PC-9 (cell line): ENCODE measurements at places on chromosomes 1 and 21. TPM values are rescaled to one million over a fixed set of nuclear protein-coding genes. Genes with fewer than 3 reads are reported as not detected.

DNA sequence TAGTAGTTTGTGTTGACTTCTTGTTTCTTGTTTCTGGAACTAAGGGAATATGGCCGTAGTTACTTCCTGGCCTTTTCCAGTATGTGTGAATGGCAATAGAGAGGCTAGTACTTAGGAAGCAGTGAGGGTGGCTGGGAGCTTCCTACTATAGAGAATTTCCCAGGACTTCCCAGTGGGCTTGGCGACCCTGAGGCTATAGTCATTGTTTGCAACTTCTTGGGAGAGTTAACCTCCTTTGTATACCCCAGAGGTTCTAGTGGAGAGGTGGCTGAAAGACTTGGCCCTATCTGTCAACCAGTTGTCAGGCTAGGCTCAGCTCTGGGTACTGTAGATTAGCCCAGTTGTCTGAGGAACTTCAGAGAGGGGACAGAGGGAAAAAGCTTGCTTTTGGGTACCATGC is 15.6 kb downstream of the RAD54L start:
- H3K27me3 ChIP-seq: no peaks in the 10 kb centered on the region
- no peak overlapping the region for H3K27ac ChIP-seq
- peaks cover 24% of the 10 kb centered on the region for H3K36me3 ChIP-seq
- no peak overlapping the region for H3K4me3 ChIP-seq

- H3K4me3 ChIP-seq: no peak overlapping the region
- H3K36me3 ChIP-seq: no peaks in the 10 kb centered on the region
- DNase-seq: no peak
- no peak overlapping the region for H3K27ac ChIP-seq
These were observed 3.6 kb downstream of the BEND5 start for GRCh38 chr1:48773133-48773532.

DNA sequence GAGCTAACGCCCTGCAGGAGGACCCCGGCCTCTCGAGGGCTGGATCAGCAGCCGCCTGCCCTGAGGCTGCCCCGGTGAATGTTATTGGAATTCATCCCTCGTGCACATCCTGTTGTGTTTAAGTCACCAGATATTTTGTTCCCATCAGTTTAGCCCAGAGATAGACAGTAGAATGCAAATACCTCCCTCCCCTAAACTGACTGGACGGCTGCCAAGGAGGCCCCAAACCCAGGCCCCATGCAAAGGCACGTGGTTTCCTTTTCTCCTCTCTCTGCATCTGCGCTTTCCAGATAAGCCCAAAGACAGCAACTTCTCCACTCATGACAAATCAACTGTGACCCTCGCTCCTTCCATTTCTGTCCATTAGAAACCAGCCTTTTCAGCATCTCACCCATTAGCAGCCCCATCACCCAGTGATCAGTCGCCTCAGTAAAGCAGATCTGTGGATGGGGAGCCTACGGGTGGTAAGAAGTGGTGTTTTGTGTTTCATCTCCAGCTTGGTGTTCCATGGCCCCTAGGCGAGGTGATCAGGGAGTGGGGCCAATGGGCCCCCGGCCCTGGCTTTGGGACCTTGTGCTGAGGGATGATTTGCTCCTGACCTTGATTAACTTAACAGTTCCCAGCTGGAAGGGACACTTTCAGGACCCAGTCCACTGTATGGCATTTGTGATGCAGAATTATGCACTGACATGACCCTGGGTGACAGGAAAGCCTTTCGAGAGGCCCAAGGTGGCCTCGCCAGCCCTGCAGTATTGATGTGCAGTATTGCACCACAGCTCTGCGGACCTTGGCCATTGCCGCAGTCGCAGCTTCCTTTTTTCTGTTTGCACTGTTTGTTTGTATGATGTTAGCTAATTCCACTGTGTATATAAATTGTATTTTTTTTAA is 5.2 kb downstream of the NPPA start:
- H3K36me3 ChIP-seq: no peaks in the 10 kb centered on the region
- H3K4me1 ChIP-seq: no peaks in the 10 kb centered on the region
- H3K4me3 ChIP-seq: no peak overlapping the region
- H3K27ac ChIP-seq: no peak overlapping the region
- no peaks in the 10 kb centered on the region for H3K27me3 ChIP-seq

DNA sequence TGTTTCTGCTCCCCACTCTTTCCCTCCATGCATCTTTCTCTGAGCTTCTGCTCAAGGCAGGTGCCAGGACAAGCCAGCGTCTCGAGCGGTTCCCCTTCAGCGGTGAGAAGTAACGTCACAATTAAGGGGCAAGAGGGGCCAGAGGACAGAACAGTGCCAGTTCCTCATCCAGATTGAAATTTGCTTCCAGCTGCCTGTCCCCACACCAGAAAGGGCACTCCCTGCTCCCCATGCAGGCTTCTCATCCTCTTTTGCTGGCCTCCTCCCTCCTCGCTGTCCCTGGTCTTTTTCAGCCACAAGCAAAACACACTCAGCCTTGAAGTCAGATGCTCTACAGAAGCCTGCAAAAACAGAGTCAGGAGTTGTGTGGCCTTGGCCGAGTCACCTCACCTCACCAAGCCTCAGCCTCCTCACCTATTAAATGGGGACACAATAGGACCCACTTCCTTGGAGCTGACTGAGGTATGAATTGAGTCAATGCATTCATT is 35.0 kb upstream of the ECE1 start:
- no peaks in the 10 kb centered on the region for H3K27me3 ChIP-seq
- DNase-seq: no peak
- H3K4me1 ChIP-seq: peaks cover 76% of the 10 kb centered on the region
- H3K4me3 ChIP-seq: peak overlapping the region; percentile 24; the same call in 1 of the 2 replicates

DNA sequence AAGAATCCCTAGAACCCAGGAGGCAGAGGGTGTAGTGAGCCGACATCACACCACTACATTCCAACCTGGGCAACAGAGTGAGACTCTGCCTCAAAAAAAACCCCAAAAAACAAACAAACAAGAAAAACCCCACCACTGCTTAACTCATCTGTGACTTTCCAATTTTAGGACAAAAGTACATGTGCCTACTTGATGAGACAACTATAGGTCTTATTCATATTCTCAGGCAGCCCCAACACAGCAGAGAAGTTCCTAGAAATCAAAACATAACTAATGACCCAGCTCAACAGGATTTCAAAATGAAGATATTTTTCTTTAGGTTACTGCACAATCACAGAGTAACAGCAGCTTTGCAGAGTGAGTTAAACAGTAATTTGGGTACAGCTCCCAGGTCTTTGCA is 26.4 kb downstream of the TIAM1 start:
- no peak for DNase-seq
- no peaks in the 10 kb centered on the region for H3K36me3 ChIP-seq
- peaks cover 22% of the 10 kb centered on the region for H3K4me1 ChIP-seq
- no peak overlapping the region for H3K4me3 ChIP-seq
- H3K27me3 ChIP-seq: no peaks in the 10 kb centered on the region
- H3K27ac ChIP-seq: peak overlapping the region; percentile 60

GRCh38 chr1:66095190-66095589 is 302.5 kb downstream of the PDE4B start:
- no peak overlapping the region for H3K27ac ChIP-seq
- no peaks in the 10 kb centered on the region for H3K36me3 ChIP-seq
- H3K4me3 ChIP-seq: no peak overlapping the region

DNA sequence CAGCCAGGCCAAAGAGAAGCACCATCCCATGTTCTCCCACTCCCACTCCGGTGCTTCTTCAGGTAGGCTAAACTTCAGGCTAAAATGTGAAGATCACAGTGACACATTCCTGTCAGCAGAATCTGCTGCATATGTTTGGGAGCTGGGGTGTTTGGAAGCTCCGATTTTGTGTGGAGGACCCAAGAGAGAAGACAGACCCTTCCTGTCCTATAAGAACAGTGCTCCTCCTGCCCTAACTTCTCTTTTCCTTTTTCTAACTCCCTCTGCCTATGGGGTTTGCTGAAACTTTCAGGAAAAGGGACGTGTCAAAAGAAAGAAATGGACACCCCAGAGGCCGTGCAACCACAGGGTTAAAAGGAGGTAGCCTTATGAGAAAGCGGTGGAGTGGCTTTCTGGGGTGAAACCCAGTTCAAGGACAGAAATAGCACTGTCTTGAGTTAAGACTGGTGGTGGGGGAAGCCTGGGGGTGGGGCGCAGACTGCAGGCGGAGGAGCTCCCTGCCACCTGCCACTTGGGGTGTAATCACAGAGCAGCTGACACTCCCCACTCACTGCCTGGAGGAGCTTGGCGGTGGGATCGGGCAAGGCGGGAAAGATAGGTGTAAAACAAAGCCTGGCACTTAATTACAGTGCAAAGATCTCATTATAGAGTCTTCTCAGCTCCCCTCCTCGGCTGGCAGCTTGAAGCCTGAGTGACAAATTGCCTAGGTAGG is 645 bp upstream of the TLR5 start:
- H3K27ac ChIP-seq: no peak overlapping the region
- peaks cover 17% of the 10 kb centered on the region for H3K4me1 ChIP-seq
- no peaks in the 10 kb centered on the region for H3K36me3 ChIP-seq
- no peak for DNase-seq

DNA sequence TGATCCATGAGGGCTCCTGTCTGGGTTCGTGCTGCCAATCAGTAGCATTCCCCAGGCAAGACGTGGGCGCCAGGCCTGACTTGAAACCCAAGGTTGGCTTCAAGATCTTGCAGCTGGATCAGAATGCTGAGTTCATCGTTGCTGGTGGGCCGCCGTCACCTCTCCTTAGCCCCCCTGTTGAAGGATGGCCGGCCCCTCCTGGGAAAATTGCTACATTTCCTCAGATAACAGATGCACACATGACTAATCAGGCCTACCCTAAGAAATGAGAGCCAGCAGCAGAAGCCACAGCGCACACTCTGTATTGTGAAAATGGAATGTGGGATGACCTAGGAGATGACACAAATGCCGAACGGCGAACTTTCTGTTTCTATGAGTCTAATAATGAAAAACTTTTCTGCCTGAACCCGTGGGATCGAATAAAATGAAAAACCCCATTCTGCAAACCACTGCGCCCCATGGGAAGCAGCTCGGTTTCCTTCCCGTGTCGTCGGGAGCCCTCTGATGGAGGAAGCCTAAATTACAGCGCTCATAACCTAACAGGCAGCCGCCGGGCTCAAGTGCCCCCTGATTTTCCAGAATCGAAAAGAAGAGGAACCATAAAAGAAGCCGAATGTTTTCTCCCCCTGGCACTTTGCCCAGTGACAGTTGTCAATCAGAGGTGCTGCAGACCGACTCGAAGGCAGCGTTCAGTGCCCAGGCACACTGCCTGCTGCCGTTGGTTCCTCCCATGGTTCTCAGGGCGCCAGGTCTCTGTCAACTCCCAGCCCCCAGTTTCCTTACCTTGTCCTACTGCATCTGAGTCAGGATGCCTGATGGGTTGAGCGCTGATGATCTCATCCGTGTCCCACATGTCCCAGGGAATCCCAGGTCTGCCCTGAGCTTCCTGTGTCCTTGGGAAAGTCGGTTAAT is 38.2 kb upstream of the H6PD start:
- no peaks in the 10 kb centered on the region for H3K27me3 ChIP-seq
- DNase-seq: peak; percentile 41
- H3K36me3 ChIP-seq: no peaks in the 10 kb centered on the region
- peaks cover 14% of the 10 kb centered on the region for H3K4me1 ChIP-seq
- no peak overlapping the region for H3K4me3 ChIP-seq
- H3K27ac ChIP-seq: no peak overlapping the region

DNA sequence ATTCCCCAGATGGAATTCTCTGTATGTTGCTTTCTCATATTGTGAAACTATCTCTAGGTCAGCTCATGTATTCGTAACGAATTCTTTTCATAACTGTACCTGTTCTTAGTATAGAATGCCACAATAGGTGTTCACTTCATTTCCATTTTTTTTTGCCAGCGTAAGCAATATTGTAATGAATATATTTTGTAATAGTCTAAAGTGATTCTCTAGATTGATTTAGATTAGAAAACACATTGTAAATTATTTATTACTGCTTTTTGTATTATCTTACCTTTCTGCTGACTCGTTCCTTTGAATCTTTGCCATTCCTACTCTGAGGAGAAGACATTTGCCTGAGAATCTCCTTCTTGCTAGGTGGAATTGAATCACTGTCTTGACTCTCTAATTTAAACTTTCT is 14.8 kb downstream of the PDC start:
- no peak overlapping the region for H3K27ac ChIP-seq
- H3K36me3 ChIP-seq: no peaks in the 10 kb centered on the region
- no peak overlapping the region for H3K4me3 ChIP-seq
- no peak for DNase-seq
- H3K4me1 ChIP-seq: no peaks in the 10 kb centered on the region; the same call in 1 of the 2 replicates

GRCh38 chr1:175313672-175314225 is 121.2 kb upstream of the KIAA0040 start:
- peaks cover 15% of the 10 kb centered on the region for H3K4me1 ChIP-seq
- H3K27ac ChIP-seq: no peak overlapping the region
- H3K27me3 ChIP-seq: no peaks in the 10 kb centered on the region
- no peaks in the 10 kb centered on the region for H3K36me3 ChIP-seq
- no peak overlapping the region for H3K4me3 ChIP-seq

- peaks cover 6% of the 10 kb centered on the region; the same call in 1 of the 2 replicates for H3K4me1 ChIP-seq
- no peaks in the 10 kb centered on the region for H3K27me3 ChIP-seq
- DNase-seq: no peak
- no peaks in the 10 kb centered on the region for H3K36me3 ChIP-seq
These were observed 19.8 kb upstream of the DDAH1 start for GRCh38 chr1:85484716-85485115.

- DNase-seq: no peak
- peaks cover 11% of the 10 kb centered on the region for H3K4me1 ChIP-seq
- H3K36me3 ChIP-seq: no peaks in the 10 kb centered on the region
- H3K27me3 ChIP-seq: no peaks in the 10 kb centered on the region
- no peak overlapping the region for H3K4me3 ChIP-seq
These were observed 1.5 kb downstream of the IL22RA1 start for GRCh38 chr1:24141311-24141997.

- H3K27ac ChIP-seq: no peak overlapping the region
- H3K27me3 ChIP-seq: no peaks in the 10 kb centered on the region
- no peak for DNase-seq
- no peak overlapping the region for H3K4me3 ChIP-seq
These were observed 25.1 kb downstream of the RRP1B start for GRCh38 chr21:43684424-43684823.

- no peak overlapping the region for H3K4me3 ChIP-seq
- no peak overlapping the region for H3K27ac ChIP-seq
- H3K4me1 ChIP-seq: no peaks in the 10 kb centered on the region
- peaks cover 46% of the 10 kb centered on the region for H3K27me3 ChIP-seq
These were observed 14.2 kb downstream of the TTC34 start for GRCh38 chr1:2787163-2787911.

- DNase-seq: no peak
- peaks cover 8% of the 10 kb centered on the region for H3K4me1 ChIP-seq
- H3K4me3 ChIP-seq: no peak overlapping the region
- H3K36me3 ChIP-seq: 0 out of 2 replicates have a peak, but pooled peaks cover 4% of the 10 kb centered on the region
These were observed 272.9 kb downstream of the TGFB2 start for GRCh38 chr1:218617986-218618385.

DNA sequence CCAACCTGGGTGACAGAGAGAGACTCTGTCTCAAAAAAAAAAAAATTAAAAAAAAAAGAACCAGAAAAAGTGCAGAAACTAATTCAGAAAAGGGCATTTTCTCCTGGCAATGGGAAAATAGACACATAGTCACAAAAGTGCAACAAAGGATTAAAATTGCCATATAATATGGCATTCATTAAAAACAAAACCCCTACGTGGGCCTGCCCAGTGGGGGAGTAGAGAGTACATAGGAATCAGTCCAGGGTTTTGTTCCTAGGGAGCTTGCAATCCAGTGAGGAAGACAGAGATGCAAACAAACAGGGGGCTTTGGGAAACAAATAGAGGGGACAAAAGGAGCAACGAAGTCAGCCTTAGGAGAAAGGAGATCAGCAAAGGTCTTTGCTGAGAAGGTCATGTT is 4.5 kb upstream of the TRABD2B start:
- H3K27ac ChIP-seq: no peak overlapping the region
- peaks cover 8% of the 10 kb centered on the region; the same call in 1 of the 2 replicates for H3K27me3 ChIP-seq
- H3K36me3 ChIP-seq: no peaks in the 10 kb centered on the region
- no peak for DNase-seq

SYT14 gene
- total RNA-seq: 0.80 and 1.4 TPM in 2 replicates

A3GALT2 gene
- total RNA-seq: not detected in 2 replicates

LRRC71 gene
- not detected in 2 replicates for total RNA-seq

CYP2J2 gene
- 1.6 and 2.1 TPM in 2 replicates for total RNA-seq

RAB7B gene
- total RNA-seq: not detected in 2 replicates

HTR1D gene
- 15.0 and 17.1 TPM in 2 replicates for total RNA-seq

VAV3 gene
- total RNA-seq: 0.63 and 1.7 TPM in 2 replicates

PLA2G4A gene
- total RNA-seq: 2.0 and 3.3 TPM in 2 replicates
